ENCODE measurements at places on chromosomes 5 and 9.

DNA sequence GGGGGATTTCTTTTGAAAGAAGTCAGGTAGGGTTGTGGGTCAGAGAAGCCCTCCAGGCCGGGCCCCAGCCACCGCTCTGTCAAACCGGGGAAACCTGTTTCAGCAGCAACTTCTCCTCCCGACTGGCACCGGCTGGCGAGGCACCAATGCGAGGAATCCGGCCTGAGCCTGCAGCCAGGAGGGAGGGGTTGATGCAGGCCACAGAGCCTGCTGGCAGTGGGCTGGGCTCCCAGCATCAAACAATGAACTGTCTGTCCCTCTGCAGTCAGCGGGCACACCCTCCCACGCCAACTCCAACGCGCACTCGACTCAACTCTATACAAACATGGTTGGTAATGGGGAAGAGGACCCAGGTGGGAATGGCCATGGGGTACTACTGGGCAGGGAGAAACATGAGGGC is 12.1 kb downstream of the PCDH1 start:
- no peak for DNase-seq

- DNase-seq, result no peak
These were observed 142.7 kb downstream of the ANXA1 start for GRCh38 chr9:73294336-73294735.

DNA sequence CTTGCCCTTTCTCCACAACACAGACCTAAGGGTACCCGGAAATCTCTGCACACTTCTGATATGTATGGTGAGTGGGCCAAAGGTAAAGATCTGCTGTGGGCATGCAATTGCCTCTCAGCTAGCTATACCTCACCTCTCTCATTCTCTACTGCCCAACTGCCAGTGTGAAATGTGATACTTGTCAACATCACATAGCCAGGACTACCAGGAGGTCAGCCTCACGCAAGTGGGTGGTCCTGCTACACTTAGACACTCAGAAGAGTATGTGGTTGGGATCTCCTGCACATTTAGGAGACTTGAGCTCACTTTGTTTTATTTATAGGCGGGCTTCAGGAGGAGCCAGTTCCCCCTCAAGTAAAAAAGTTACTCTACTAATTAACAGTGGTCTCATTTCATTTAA is 88.0 kb upstream of the MAN2A1 start:
- DNase-seq, result no peak

DNA sequence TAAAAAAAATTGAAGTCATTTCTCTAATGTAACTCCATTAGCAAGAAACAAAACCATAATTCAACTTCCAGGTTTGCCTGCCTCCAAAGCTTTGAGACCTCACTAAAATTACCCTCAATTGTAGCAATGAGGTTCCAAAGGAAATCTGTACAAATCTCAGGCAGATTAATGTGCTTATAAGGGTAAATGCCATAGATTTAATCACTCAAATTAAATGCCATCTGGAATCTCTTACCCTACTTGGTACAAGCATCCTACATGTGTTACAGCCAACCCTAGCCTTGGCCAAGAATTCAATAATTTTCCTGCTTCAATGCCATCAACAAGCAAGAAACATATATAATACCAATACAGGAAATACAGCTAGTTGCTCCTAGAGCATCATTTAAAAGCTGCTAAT is 452.8 kb downstream of the RAB3C start:
- DNase-seq, result no peak

DNA sequence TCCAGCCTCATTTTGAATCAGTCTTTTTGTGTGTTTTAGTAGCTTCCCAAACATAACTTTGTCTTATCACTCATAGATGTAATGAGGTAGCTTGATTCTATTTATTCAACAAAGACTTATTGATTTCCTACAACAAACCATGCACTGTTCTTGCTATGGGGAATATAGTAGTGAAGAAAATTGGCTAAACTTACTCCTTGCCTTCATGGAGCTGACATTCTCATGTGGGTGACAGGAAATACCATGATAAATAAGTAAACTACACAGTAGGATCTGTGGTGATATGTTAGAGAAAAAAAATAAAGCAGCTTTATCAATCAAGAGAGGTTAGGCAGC is 255.7 kb upstream of the TNC start:
- no peak for DNase-seq

DNA sequence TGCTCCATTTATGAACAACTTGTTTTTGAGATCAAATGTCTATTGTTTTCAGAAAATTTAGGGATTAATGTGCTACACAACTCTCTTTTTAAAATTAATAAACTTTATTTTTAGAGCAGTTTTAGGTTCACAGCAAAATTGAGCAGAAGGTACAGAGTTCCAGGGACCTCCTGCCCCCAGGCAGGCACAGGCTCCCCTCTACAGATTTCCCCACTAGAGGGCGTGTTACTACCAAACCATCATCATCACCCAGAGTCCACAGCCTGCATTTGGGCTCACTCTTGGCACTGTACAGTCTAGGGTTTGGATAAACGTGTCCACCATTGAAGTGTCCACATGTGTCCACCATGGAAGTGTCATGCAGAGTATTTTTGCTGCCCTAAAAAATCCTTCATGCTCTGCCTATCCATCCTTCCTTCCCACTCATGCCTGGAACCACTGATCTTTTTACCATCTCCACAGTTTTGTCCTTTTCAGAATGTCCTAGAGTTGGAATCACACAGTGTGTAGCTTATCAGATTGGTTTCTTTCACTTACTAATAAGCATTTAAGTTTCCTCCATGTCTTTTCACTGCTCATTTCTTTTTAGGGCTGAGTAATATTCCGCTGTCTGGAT is 61.7 kb downstream of the MRPL36 start:
- DNase-seq, result no peak

DNA sequence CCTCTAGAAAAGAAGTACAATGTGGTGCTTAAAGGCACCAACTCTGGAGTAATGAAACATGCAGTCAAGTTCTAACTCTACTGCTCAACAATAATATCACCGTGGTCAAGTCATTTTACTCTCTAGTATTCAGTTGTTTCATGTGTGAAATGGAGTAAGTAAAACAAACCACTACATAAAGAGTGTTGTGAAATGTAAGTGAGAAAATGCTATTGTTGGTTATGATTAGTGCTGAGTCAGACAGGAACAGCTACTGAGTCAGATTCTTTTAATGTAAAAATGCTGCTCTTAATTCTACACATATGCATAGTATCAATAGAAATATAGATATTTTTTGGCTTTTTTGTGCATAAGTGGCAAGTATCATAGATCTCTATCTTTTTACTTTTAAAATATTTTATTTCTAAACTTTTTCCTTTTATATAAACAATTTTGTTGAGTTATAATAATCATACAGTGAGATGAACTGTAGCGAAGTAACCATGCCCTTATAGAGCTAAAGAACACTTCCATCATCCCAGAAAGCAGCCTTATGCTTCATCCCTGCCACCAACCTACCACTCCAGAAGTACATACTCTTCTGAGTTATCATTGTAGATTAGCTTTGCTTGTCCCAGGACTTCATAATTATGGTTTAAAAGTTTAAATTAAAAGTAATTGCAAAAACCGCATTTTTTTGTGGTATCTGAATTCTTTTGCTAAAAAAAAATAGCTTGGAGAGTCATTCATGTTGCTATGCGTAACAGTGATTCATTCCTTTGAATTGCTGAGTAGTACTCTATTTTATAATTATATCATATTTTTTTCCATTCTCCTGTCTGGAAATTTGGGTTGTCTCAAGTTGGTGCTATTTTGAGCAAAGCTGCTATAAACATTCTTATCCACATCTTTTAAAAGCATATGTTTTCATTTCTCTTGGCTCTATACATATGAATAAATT is 548.2 kb upstream of the CLINT1 start:
- DNase-seq, result no peak

DNA sequence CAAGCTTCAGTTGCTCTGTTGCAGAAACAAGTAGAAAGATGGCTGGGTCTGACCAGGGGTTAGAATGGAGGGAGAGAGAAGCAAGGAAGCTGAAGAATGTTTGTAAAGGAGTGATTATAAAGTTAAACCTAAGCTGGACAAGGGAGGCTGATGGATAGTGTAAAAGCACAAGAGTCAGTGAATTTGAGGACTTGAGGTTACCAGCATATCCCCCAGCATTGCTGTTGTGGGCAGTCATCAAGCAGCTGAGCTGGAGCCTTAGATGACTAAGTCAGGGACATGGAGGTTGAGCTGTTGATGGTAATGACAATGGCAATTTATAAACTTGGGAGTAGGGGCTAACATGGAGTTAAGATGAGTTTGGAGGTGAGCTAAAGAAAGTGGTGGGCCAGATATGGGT is 131.5 kb downstream of the ERCC6L2 start:
- DNase-seq, result no peak

- no peak for DNase-seq
These were observed 221.2 kb downstream of the MEF2C start for GRCh38 chr5:88661806-88662207.

DNA sequence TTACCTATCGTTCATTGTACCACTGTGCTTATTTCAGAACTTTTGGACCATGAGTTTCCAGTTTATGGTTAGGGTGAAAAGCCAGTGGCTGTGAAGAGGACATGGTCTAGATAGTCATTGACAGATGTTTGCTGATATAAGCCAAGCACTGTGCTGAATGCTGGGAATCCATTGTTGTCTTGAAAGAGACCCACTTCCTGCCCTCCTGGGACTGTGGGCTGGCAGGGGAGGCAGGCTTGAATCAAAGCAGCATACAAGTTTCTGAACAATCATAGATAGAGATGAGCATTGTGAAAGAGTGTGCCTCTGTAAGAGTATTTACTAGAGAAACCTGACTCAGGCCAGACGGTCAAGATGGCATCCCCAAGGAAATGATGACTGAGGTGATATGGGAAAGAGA is 73.4 kb downstream of the NMUR2 start:
- no peak for DNase-seq

DNA sequence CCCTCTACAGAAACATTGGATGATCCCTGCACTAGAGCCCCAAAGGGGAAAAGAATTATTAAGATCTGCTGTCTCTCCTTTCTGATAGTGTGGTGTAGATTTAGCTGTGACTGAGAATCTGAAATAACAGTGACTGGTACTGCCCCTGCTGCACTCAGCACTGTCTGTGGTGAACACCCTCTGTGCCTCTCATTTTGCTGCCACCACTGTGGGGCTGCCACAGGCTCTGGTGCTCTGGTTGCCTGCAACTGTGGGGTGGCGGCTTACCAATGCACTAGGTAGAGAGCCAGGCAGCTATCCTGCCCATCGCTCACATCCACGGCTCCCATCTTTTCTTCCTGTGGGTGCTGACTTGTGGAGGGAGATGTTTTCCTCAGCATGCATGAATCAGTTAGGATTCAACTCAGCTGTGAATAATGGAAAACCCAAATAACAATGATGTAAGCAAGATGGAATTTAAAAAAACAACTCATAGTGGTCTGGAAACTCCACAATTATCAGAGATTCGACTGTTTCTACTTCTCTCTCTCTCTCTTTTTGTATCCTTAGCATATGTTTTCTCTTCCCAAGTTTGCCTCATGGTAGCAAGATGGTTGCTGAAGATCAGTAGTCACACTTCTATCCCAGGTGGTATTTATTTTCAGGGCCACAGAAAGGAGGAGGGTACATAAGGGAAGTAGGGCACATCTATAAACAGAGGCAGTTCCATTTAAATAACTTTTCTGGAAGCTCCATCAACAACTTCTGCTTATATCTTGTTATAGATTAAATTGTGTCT is 99.8 kb upstream of the DAP start:
- DNase-seq, result no peak

GRCh38 chr9:128293091-128293490 is 17.0 kb downstream of the SWI5 start:
- DNase-seq, result no peak

- no peak for DNase-seq
These were observed 82.3 kb upstream of the TLE4 start for GRCh38 chr9:79489261-79490000.

DNA sequence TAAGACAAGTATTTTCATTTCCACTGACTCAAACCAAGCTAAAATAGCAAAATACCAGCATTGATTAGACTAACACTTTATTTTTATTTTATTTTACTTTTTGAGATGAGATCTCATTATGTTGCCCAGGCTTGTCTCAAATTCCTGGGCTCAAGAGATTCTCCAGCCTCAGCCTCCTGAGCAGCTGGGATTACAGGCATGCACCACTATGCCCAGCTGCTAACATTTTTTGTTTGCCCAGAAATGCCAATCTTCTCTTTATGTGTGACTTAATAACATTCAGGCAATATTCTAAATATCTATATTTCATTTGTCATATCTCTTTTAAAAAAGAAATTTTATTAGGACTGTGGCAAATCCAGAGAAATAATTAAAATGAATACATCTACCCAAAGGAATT is 55.0 kb downstream of the OXCT1 start:
- no peak for DNase-seq

DNA sequence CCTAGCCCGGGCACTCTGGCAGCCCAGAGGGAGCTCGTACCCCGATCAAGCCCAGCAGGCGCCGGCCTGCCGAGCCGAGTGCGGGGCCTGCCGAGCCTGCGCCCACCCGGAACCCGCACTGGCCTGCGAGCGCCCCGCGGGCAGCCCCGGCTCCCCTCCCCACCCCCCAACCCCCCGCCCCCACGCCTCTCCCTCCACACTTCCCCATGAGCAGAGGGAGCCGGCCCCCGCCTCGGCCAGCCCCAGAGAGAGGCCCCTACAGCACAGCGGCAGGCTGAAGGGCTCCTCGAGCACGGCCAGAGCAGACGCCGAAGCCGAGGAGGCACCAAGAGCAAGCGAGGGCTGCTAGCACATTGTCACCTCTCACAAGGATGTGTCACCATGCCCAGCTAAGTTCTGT is 36.2 kb upstream of the CCDC180 start:
- DNase-seq, result no peak

DNA sequence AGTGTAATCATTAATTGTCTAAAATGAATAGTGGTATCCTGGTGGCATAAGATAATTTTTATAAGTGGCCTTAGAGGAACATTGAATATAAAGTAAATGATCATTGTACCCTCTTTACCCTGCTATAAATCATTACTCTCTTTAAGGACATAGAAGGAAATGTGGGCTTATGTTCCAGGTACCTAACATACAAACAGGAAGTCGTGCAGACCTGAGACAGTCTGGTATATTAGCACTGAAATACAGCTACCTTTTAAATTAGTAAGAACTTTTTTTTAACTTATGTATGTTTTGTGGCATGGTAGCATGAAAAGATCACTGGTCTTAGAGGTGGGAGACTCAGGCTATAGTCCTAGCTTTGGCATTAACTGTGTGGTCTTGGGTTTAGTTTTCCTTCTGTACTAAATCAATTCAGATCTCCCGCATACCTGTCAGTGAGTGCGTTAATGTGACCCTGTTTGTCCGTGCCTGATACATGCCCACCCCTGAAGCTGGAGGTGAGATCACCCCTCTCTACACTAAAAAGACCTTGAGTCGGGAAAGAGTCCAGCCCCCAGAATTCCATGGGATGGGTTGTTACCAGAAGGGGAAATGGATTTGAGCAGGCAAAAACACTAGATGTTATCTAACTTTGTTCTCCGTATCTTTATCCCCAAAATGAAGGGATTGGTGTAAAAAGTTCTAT is 59.4 kb upstream of the ERBIN start:
- DNase-seq, result no peak

GRCh38 chr9:113963017-113963620 is 87.0 kb downstream of the ZNF618 start:
- DNase-seq, result no peak

DNA sequence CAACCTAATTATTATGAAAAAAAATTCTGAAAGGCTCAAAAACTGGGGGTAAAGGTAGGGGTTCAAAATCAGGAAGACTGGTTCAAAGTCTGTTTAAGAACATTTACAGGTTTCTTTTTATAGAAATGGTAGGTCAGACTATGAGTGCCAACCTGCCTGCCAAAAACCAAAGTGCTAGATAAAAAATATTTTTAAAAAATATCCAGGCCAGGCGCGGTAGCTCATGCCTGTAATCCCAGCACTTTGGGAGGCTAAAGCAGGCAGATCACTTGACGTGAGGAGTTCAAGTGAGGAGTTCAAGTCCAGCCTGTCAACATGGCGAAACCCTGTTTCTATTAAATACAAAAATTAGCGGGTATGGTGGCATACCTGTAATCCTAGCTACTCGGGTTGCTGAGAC is 67.0 kb downstream of the NR3C1 start:
- DNase-seq, result no peak
